Naive B cell (primary cell): ENCODE measurements at places on chromosomes 13 and 19. TPM values are rescaled to one million over a fixed set of nuclear protein-coding genes. Genes with fewer than 3 reads are reported as not detected.

GRCh38 chr13:79190932-79191331 lies 215.1 kb downstream of the RBM26 start:
- H3K27ac ChIP-seq: no peak overlapping the region
- peaks cover 8% of the 10 kb centered on the region for H3K27me3 ChIP-seq
- peak overlapping the region; percentile 78 for H3K4me3 ChIP-seq
- H3K36me3 ChIP-seq: no peaks in the 10 kb centered on the region
- peak; percentile 31 for DNase-seq
- H3K4me1 ChIP-seq: peaks cover 55% of the 10 kb centered on the region

GRCh38 chr19:19416280-19416679 lies 10.8 kb downstream of the GATAD2A start:
- H3K4me3 ChIP-seq: no peak overlapping the region
- peaks cover 43% of the 10 kb centered on the region for H3K4me1 ChIP-seq
- no peaks in the 10 kb centered on the region for H3K27me3 ChIP-seq
- no peaks in the 10 kb centered on the region for H3K36me3 ChIP-seq
- DNase-seq: no peak

GRCh38 chr13:44165889-44166496 lies 207.6 kb upstream of the SERP2 start:
- no peaks in the 10 kb centered on the region for H3K36me3 ChIP-seq
- no peaks in the 10 kb centered on the region for H3K27me3 ChIP-seq
- no peak overlapping the region for H3K27ac ChIP-seq
- DNase-seq: no peak
- no peak overlapping the region for H3K4me3 ChIP-seq

DNA sequence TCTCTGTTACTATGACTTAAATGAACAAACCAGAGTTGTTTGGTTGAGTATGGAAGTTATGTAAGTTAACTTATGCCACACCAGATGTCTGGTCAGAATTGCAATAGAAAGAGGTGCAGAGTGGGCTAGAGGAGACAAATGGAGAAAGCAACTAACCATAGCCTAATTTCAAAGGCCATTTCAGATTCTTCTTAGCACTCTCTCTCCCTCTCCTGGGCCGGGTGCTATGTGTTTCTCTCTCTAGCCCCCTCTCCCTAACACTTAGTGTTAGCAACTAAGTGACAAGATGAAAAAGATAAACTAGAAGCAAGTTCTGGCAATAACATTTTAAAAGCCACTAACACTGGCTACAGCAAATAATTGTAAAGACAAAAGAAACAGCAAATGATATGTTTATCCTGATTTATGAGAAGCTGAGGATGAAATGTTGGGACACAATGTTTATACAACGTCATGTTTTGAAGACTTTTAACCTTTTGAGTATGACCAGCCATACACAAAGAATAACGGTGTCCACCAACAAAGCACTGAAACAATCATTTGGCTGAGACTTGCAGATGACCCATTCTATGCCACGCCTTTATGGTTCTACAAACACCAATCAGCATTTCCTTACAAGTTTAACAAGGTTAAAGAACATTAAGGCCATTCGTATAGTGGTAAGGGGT lies 18.6 kb downstream of the SERPINE3 start:
- no peaks in the 10 kb centered on the region for H3K36me3 ChIP-seq
- H3K4me1 ChIP-seq: no peaks in the 10 kb centered on the region
- no peak overlapping the region for H3K27ac ChIP-seq
- no peaks in the 10 kb centered on the region for H3K27me3 ChIP-seq
- DNase-seq: no peak
- no peak overlapping the region for H3K4me3 ChIP-seq

- no peak overlapping the region for H3K27ac ChIP-seq
- peak; percentile 52 for DNase-seq
- H3K4me3 ChIP-seq: no peak overlapping the region
- peaks cover under 1% of the 10 kb centered on the region for H3K4me1 ChIP-seq
- H3K27me3 ChIP-seq: no peaks in the 10 kb centered on the region
- no peaks in the 10 kb centered on the region for H3K36me3 ChIP-seq
Observed at GRCh38 chr13:45119469-45119990, 780 bp upstream of the GTF2F2 start.

DNA sequence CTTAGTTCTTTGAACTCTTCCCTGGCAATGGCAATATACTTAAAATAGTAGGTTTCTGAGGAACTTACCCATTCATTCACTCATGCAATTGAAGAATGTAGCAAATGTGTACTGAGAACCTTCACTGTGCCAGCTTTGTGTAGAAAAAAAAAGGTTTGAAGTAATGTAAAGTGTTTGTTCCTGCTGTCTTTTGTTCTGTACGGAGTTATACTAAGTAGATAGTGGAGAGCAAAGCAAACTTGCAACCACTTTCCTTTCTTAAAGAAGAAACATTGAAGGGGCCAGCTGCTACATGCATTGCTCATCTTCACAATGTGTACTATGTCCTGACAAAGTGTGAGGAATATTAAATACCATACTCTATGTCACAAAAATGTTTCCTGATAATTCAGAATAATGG lies 68.9 kb upstream of the FREM2 start:
- no peaks in the 10 kb centered on the region for H3K4me1 ChIP-seq
- DNase-seq: no peak
- no peaks in the 10 kb centered on the region for H3K36me3 ChIP-seq
- no peaks in the 10 kb centered on the region for H3K27me3 ChIP-seq

- no peak overlapping the region for H3K27ac ChIP-seq
- no peak for DNase-seq
- H3K4me3 ChIP-seq: no peak overlapping the region
- H3K27me3 ChIP-seq: no peaks in the 10 kb centered on the region
- H3K4me1 ChIP-seq: no peaks in the 10 kb centered on the region
Observed at GRCh38 chr13:59623206-59623915, 540.4 kb downstream of the DIAPH3 start.

Gene NR2F6
- polyA plus RNA-seq: 1.0 TPM

Gene ZNF175
- polyA plus RNA-seq: 2.6 TPM

- DNase-seq: no peak
- H3K27me3 ChIP-seq: no peaks in the 10 kb centered on the region
- H3K36me3 ChIP-seq: no peaks in the 10 kb centered on the region
- H3K27ac ChIP-seq: no peak overlapping the region
- H3K4me1 ChIP-seq: peaks cover 6% of the 10 kb centered on the region
- no peak overlapping the region for H3K4me3 ChIP-seq
Observed at GRCh38 chr19:35689836-35690235, 14.5 kb upstream of the ZBTB32 start.

- H3K27ac ChIP-seq: no peak overlapping the region
- peaks cover 35% of the 10 kb centered on the region for H3K27me3 ChIP-seq
- H3K36me3 ChIP-seq: no peaks in the 10 kb centered on the region
Observed at GRCh38 chr19:5880604-5881078, 10.3 kb upstream of the FUT5 start.

DNA sequence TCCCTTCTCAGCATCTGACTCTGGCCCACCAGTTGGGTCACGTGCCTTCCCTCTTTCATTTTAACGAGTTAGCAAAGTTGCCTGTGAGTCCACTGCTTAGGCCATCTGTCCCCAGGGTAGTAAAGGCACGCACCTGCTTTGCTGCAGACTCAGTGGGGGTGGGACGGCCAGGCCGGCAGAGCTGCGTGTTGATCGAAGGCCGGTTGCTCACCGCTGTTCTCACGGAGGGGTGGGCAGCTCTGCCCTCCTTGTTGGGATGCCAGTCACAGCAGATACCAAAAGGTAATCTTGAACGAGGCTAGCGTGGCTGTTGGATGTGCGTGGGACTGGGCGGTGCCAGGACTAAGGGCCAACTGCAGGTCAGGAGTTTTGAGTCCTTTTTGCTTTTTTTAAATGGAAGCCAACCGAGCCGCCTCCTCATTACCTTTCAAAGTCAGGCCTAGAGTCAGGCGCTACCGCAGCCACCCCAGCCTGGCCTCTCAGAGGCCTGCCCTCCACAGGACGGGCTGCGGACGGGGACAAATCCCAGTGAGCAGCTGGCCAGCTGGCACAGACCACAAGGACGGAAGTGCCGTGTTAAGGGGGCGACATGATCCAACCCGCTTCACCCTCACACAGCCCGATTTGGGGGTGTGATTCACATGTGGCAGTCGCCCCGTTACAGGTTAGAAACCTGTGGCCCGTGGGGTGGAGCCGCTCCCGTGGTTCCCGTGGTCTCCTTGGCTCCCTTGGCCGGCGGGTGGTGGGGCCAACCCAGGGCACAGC lies 20.6 kb downstream of the ADPRHL1 start:
- H3K27ac ChIP-seq: no peak overlapping the region
- no peak overlapping the region for H3K4me3 ChIP-seq
- no peak for DNase-seq
- H3K36me3 ChIP-seq: no peaks in the 10 kb centered on the region
- H3K27me3 ChIP-seq: no peaks in the 10 kb centered on the region
- H3K4me1 ChIP-seq: peaks cover 3% of the 10 kb centered on the region

DNA sequence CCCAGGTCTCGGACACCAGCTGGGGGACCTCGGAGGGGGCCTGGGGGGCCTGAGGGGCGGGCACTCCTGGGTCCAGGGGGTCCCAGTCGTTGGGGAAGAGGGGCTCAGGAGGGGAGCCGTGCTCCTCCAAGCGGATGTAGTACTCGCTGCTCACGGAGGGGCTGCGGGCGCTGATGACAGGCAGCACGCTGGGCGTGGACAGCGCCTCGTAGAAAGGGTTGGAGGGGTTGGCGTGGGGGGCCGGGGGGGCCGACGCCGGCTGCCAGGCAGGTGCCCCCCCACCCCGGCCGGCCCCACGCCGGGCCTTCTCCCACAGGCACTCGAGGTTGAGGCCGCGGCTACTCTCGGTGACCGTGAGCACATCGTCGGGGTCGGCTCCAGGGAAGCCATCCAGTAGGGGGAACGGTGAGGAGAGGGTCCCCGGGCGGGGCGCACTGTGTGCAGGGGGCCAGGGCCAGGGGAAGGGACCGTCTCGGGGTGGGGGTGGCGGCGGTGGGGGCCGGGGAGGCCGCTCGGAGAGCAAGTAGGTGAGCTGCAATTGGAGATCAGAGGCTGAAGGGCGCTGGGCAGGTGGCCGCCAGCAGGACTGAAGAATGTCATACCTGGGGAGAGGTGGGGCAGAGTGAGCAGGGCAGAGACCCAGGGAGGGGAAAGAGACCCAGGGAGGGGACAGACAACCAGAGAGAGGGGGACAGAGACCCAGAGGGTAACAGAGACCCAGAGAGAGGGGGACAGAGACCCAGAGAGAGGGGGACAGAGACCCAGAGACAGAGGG lies 12.1 kb downstream of the LMTK3 start:
- no peak overlapping the region for H3K4me3 ChIP-seq
- H3K4me1 ChIP-seq: peaks cover 28% of the 10 kb centered on the region
- no peak overlapping the region for H3K27ac ChIP-seq
- DNase-seq: no peak

DNA sequence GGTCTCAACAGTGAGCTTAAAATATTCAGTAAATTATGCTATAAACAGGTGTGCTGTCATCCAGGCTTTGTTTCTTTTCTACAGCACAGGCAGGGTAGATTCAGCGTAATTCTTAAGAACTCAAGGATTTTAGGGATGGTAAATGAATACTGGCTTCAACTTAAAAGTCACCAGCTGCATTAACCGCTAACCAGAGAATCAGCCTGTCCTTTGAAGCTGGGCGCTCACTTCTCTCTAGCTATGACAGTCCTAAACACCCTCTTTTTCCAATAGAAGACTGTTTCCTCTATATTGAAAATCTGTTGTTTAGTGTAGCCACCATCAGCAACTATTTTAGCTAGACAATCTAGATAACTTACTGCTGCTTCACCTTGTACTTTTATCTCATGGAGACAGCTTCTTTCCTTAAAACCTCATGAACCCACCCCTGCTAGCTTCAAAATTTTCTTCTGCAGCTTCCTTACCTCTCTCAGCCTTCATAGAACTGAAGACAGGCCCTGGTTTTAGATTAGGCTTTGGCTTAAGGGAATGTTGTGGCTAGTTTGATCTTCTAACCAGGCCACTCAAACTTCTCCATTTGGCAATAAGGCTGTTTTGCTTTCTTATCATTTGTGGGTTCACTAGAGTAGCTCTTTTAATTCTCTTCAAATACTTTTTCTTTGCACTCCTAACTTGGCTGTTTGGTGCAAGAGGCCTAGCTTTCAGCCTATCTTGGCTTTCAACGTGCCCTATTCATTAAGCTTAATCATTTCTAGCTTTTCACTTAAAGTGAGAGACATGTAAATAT lies 89.5 kb downstream of the USP12 start:
- H3K4me3 ChIP-seq: no peak overlapping the region
- H3K4me1 ChIP-seq: peaks cover 4% of the 10 kb centered on the region

- H3K27ac ChIP-seq: no peak overlapping the region
- no peak for DNase-seq
- H3K4me3 ChIP-seq: no peak overlapping the region
- H3K27me3 ChIP-seq: no peaks in the 10 kb centered on the region
Observed at GRCh38 chr13:37390735-37391134, 207.8 kb downstream of the POSTN start.

DNA sequence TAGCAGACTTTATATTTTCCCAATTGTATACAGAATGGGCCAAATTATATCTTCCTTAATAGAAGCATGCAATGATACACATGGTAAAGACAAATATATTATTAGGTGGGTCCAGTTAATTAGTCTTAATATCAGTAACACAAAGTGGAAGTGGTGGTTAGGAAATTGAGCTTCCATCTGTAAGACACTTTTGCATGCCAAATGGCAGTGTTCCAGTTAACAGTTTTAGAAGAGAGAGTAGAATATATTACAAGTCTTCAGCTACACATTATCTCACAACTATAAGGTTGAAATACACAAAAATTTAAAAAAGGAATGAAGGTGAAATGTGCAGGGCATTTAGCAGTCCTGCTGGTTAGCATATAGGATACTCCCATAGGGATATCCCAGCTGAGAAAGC lies 536.5 kb downstream of the PCDH9 start:
- DNase-seq: no peak
- no peak overlapping the region for H3K27ac ChIP-seq
- no peaks in the 10 kb centered on the region for H3K27me3 ChIP-seq
- H3K4me1 ChIP-seq: peaks cover 14% of the 10 kb centered on the region
- H3K4me3 ChIP-seq: no peak overlapping the region

DNA sequence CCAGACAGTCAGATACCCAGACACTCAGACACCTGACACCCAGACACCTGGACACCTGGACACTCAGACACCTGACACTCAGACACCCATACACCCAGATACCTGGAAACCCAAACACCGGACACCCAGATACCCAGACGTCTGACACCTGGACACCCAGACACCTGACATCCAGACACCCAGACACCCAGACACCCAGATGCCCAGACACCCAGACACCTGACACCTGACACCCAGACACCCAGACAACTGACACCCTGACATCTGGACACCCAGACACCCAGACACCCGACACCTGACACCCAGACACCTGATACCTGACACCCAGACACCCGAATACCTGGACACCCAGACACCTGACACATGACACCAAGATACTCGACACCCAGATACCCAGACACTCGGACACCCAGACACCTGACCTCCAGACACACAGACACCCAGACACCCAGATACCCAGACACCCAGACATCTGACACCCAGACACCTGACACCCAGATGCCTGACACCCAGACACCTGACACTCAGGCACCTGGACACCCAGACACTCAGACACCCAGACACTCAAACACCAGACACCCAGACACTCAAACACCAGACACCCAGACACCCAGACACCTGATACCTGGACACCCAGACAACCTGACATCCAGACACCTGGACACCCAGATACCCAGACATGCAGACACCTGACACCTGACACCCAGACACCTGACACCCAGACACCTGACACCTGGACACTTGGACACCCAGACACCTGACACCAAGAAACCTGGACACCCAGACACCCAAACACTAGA lies 19.1 kb downstream of the C19orf12 start:
- peak overlapping the region; percentile 62 for H3K27ac ChIP-seq
- DNase-seq: no peak
- no peaks in the 10 kb centered on the region for H3K27me3 ChIP-seq
- H3K4me3 ChIP-seq: peak overlapping the region; percentile 47
